Heart left ventricle (tissue), 16 donors: ENCODE measurements at places on chromosomes 16 and 17. TPM values are rescaled to one million over a fixed set of nuclear protein-coding genes. Genes with fewer than 3 reads are reported as not detected.

DNA sequence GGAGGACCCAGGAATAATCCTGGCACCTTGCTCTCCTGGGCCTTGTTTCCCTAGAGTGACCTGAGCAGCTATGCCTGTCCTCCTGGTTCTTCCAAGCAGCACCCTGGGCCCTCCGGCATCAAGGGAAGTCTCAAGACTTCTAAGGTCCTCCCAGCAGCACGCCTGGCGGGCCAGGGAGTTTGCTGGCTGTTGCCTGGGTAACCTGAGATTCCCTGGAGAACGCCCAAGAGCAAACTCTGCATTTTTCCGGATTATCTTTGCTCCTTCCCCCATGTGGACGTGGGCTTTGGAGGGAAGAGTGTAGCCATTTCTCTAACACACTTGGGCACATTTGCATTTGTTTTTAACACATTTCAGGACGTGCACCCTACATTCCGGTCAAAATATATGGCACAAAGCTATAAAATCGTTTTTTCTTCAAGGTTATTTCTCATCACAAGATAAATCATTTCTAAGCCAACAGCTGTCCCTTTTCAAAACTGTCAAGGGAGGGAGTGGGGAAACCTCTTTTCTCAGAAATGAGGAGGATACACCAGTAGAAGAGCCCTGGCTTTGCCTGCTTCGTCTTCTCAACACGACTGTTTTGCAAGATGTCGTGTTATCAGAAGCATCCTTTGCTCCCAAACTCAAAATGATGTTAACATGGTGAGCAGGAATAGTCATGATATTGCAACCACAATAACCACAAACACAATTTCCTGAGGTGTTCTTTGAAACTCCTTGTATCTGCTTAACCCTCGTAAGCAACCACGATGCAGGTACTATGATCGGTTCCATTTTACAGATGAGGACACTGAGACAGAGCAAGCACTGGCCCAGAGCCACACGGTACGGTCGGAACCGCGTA lies 116.5 kb downstream of the ADCY9 start:
- peak; percentile 68 for DNase-seq

- DNase-seq = no peak
Observed at GRCh38 chr16:8519179-8519578, 71.1 kb downstream of the TMEM114 start.

- no peak for DNase-seq
Observed at GRCh38 chr17:27458524-27458908, 2.3 kb downstream of the KSR1 start.

GRCh38 chr17:67293251-67294203 lies 48.5 kb upstream of the HELZ start:
- DNase-seq = peak; percentile 64

NUDT7 gene
- total RNA-seq = 31.0 TPM

DNA sequence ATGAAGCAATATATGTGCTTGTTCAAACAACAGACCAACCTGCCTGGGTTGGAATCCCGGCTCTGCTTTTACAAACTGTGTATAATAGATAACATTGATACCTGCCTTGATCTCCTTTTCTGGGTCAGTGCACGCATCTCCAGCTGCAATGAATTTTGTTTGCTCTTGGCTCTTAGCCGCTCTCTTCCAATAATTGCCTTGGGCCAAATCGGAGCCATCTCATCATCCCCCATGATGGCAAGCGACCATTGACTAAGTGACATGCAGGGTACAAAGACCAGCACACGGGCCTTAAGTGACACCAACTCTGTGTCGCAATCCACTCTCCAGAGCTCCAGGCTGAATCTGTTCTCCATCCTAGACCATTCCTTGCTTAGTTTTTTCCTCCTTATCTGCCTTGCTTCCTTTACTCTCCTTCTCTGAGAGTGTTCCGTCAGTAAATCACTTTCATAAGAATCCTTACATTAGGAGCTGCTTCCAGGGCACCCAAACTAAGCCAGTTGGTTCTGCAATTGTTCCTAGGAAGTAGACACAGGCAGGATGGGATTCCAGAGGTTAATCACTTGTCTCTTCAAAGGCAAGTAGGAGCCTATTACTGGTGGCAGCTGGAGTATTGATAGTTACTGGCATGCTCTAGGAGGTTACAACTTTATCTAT lies 134.2 kb downstream of the ABCA8 start:
- no peak for DNase-seq

DNA sequence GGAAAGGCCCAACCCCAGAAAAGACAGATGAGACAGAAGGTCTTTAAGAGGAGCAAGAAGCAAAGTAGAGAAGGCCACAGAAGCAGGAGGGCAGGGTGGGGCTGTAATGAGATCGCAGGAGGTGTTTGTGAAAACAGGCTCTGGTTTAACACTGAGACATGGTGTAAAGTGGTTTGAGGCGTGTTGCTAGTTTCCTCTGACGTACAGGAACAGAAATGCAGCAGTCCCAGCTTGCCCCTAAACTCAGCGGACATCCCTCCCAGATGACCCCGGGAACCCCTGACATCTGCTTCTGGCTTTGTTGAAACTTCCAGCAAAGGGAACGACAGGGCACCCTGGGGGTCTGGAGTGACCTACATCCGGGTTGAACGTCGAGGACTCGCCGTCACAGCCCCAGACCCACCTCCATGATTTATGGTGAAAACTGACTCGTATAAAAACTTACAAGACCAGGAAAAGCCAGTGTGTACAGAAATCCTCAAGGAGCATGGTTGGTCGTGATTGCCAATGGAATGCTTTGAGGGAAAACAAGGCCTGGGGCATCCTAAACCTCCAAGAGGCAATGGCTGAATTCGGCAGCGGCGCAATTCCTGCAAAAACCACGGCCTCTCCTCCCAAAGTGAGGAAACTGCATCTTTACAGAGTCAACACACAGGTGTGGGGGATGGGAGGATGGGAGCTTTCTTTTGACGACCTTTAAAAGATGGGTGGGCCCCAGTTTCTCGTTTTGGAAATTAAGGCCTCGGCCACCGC lies 25.8 kb downstream of the LITAF start:
- DNase-seq = peak; percentile 45

DNA sequence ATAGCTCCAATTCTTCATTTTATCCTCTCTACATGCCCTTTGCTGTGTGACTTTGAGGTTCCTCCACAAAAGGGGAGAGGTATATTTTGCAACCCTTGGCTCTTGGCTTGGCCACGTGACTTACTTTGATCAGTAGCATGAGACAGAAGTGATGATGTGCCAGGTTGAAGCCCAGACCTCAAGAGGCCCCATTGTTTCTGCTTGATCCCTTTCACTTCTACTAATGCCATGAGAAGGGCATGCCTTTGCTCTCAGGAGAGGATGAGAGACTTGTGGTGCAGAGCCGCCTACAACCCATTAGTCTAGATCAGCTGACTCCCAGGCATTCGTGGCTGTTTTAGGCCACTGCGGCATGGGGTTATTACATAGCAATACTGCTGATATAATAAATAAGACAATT lies 356.2 kb upstream of the SALL1 start:
- DNase-seq = no peak

DNA sequence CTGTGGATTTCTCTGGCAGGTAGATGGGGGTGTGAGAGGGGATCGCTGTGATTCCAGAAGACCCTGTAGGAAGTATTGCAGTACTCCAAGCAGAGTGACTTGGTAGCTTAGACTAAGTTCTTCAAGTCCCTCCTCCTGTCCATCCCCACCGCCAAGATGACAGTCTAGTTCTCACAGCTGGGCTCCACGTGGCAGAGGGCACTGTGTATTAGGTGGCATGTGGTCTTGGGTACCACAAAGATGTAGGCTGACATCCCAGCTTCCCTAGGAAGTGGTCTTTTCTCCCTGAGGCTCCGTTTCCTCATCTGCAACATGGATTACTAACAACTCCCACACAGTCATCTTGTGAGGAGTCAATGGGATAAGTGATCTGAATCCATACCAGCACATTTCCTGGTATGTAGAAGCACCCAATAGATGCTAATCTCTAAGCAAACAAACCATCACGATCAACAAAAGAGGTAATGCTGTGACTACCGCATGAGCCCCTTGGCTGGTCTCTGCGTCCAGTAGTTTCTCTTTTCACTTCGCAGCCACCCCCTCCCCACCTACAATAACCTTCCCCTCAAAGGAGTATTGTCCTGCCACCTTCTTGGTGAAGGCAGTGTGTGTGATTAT lies 349.1 kb upstream of the EEF2KMT start:
- no peak for DNase-seq

- no peak for DNase-seq
Observed at GRCh38 chr17:50365165-50365564, 7.8 kb downstream of the MRPL27 start.

POLR2A gene
- total RNA-seq = 77.6 TPM

- DNase-seq = no peak
Observed at GRCh38 chr16:8183176-8184099, 406.9 kb downstream of the TMEM114 start.

DNA sequence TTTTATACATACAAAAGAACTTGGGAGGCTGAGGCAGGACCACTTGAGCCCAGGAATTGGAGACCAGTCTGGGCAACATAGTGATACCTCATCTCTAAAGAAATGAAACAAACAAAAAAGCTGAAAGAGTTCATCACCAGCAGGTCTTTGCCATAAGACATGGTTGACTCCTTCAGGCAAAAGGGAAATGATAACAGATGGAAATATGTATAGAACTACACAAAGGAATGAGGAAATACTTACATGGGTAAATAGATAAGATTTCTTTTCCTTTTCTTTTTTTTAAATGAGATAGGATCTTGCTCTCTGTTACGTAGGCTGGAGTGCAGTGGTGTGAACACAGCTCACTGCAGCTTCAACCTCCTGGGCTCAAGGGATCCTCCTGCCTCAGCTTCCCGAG lies 165.3 kb downstream of the PARN start:
- DNase-seq = no peak

ATP2A1 gene
- total RNA-seq = not detected

RAB40B gene
- 15.2 TPM for total RNA-seq

GGT6 gene
- not detected for total RNA-seq

GRCh38 chr17:60151355-60151754 lies 1.6 kb downstream of the CA4 start:
- no peak for DNase-seq

DYNLL2 gene
- 70.4 TPM for total RNA-seq

SMIM22 gene
- total RNA-seq = not detected

DNA sequence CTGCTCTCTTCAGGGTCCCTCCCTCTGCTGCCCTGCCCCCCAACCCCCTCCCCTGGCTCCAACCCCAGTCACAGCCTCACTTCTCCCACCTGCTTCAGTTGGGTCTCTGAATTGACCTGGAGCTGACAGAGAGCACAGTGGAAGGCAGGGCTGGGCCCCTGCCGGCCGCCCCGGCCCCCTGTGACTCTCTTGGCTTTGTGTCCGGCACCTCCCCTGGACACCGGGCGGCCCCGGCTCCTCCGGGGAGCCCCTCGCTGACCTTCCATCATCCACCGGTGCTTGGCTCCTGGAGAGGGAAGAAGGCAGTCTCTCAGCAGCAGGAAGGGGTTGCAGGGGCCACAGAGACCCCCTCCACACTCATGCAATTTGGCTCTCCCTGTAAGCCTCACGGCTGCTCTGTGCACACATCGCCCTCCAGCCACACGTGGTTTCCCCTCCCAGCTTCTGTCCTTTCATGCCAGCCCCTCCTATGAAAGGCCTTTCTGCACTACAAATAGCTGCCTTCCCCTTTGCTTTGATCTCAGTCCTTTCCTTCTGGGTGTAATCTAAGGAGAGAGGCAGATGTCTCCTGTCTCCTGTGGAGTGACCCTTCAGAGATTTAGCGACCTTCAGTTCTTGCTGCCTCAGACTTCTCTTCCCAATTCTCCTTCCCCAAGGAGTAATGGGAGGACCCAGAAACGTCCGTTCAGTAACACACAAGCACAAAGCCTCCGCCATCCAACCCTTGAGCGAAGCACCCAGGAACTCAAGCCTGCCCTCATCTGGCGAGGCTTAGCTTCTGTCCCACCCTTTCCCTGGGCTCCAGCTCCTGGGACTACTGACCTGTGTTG lies 8.3 kb downstream of the NKIRAS2 start:
- no peak for DNase-seq

DNA sequence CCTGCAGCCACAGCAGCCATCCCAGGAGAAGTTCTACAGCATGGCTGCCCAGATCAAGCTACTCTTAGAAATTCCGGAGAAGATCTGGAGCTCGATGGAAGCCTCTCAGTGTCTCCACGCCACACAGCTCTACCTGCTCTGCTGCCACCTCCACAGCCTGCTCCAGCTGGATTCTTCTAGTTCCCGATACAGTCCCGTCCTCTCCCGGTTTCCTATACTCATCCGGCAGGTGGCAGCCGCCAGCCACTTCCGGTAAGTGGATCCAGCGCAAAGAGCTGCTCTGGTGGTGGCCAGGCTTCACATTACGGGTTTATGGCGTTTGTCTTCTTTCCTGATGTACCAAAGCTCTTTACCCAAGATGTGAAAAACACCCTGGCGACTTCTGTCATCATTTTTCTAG lies 3.6 kb downstream of the COG1 start:
- DNase-seq = no peak

DNA sequence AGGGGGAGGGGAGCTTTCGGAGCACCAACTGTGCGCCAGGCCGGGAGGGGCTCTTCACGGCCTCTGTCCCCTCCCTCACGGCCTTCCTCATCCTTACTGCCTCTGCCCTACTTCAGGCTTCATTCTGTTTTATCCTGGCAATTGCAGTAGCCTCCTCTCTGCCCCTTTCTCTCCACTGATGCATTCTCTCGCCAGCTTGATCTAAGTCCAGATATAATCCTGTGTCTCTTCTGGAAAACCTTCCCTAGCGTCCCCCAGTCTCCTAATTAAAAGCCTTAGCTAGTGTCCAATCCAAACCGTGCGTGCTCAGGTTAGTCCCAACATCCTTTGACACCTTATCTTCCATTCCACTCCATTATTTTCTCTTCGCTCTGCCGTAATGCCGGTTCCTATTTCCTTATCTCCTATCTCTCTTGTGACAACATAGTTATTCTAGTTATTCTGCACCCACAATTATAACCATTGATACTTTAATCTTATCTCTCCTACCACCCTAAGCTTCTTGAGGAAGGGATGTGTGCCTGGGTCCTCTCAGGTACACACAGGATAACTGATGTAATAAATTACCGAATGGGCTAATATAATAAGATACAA lies 869 bp downstream of the ZNF48 start:
- DNase-seq = no peak

- peak; percentile 42 for DNase-seq
Observed at GRCh38 chr16:7363422-7364417, 31.1 kb downstream of the RBFOX1 start.

GRCh38 chr16:28879261-28879840 lies 1.1 kb downstream of the ATP2A1 start:
- no peak for DNase-seq

KRTAP9-2 gene
- total RNA-seq = not detected

- DNase-seq = no peak
Observed at GRCh38 chr17:13702266-13702665, 100.5 kb upstream of the HS3ST3A1 start.

TSR3 gene
- total RNA-seq = 82.4 TPM

DNA sequence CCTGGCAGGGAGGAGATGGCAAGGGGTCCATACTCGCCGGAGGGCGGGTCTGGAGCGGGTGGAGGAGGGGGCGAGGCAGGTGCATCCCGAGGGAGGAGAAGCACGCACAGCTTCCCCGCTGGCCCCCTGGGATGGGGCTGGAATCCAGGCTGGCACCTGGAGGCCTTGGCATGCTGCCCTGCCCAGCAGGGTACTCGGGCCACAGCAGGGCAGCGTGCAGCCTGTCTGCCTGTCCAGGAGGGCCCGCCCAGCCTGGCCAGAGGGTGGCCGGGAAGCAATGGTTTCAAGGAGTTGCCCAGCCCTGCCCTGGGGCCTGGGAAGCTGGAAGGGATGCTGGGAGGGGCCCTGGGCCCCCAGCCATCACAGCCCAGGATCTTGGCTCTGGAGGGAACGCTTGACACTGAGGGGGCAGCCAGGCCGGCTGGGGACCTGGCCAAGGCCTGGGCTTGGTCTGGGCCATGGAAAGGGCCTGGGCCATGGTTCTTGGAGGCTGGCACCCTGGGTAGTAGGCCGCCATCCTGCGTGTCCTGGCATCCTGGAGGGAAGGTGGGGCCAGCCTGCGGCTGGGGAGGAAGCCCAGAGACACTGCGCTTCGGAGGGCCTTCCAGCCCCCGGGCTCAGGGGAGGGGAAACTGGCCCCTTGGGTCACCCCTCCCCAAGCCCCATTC lies 1.1 kb downstream of the GLIS2 start:
- peak; percentile 70 for DNase-seq
